SK-N-SH treated with all-trans-retinoic acid at 6 μM for 48 hours (cell line): ENCODE measurements at places on chromosomes 2 and 18.
A peak's percentile ranks its signal among the peaks of the same experiment; 100 is the strongest.

- ATAC-seq = peak; percentile 48; the same call in 1 of the 3 replicates
These were observed 180.2 kb downstream of the LTBP1 start for GRCh38 chr2:33126958-33127357.

DNA sequence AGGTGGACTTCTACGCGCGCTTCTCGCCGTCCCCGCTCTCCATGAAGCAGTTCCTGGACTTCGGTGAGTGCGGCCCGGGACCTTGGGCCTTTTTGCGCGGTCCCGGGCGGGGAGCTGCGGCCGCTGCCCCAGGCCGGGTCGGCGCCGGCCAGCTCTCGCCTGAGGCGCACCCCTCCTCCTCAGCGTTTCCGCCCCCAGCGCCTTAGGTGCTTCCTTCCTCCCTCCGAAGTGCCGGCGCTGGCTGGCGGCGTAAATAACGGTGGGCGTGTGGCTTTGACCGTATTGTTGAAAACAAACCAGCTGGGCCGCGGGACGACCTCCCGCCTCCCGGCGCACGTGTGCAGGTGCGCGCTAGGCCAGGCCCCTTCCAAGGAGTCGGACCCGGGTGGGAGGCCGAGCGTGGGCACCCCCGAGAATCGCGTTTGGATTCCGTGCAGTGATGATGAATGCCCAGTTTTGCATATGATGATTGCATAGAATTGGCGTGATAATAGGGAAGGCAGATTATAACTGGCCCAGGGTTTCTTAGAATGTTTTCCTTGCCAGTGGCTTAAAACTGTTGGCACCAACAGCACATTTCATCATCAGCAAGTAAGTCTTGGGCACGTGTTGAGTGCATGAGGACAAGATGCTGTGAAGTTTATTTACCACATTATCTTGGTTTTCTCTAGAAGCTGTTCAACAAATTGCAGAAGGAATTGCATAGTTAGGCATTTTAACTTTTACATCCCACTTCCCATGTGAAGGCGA, 569 bp downstream of the PDK1 start:
- ATAC-seq = peak; percentile 65

- no peak for ATAC-seq
These were observed 616.9 kb upstream of the SLC8A1 start for GRCh38 chr2:41068740-41069139.

DNA sequence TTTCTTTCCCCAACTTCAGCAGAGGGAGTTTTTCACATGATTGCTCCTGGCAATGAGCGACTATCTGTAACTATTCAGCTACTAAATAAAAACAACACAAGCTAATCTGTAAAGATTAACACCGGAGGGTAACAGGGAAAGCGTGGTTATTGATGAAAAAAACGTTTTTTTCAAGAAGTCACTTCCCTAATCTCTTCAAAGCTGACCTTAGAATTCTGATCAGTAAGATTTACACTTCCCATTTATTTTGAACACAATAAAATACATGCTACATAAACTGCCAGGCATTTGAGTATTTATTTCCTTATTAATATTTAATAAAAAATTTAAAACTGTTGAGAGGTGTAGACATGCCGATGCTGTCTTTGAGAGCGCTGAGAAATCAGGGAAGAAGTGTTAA, 207.4 kb upstream of the HDAC4 start:
- ATAC-seq = no peak

GRCh38 chr2:79638410-79638809, 125.6 kb downstream of the CTNNA2 start:
- no peak for ATAC-seq

DNA sequence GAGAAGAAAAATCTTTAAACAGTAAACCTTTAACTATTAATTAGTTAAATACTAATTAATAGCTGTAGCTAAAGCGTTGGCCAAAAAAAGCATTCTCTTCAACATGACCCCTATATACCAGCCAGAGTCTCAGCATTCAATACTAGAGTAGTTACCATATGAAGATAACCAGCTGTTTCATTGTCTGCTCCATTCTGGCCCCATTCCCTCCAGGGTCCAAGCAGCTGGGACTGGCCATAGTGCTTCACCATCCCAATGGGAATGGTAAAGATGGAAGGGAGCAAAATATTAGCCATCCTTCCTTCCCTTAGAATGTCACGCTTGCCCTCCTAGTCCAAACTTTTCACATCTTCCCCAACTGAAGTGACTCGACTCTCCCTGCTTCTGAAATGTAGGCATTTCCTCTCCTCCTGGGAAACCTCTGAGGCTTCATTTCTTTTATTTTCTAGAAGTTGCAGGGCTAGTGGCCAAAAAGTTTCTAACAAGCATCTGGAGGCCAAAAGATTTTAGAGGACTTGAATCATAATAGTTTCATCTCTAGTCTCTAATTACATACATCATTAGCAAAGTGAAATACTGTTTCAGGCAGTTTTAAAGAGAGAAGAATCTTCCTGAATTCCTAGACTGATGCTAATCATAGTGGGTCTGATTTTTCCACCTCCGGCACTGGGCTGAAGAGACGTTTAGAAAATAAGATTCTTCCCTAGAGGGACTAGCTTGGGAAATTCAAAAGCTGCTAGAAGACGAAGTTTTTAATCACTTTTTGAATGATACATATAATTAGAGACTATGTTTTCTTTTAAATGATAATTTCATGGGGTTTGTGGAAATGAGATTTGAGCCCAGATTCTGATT, 52.7 kb downstream of the CCDC68 start:
- ATAC-seq = no peak

GRCh38 chr18:50994031-50994430, 26.2 kb downstream of the ELAC1 start:
- ATAC-seq = no peak

- no peak for ATAC-seq
These were observed 4.3 kb downstream of the MZT2B start for GRCh38 chr2:130186391-130186790.

DNA sequence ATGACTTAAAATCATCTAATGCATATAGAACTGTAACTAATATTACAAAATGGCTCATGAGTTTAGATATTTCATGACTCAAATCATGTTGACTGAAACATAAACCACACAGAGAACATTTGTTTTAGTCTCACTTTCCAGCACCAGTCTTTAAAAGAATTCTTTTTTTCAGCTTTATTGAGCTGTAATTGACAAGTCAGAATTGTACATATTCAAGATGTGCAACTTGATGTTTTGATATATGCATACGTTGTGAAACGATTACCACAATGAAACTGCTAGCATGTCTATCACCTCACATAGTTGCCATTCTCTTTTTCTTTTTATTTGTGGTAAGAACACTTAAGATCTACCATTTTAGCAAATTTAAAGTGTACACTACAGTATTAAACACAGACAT, 25.0 kb upstream of the TMEM178A start:
- ATAC-seq = no peak

GRCh38 chr2:235762832-235763598, 269.2 kb downstream of the AGAP1 start:
- no peak for ATAC-seq

- ATAC-seq = no peak
These were observed 118.0 kb upstream of the TMEM200C start for GRCh38 chr18:6013171-6013810.

DNA sequence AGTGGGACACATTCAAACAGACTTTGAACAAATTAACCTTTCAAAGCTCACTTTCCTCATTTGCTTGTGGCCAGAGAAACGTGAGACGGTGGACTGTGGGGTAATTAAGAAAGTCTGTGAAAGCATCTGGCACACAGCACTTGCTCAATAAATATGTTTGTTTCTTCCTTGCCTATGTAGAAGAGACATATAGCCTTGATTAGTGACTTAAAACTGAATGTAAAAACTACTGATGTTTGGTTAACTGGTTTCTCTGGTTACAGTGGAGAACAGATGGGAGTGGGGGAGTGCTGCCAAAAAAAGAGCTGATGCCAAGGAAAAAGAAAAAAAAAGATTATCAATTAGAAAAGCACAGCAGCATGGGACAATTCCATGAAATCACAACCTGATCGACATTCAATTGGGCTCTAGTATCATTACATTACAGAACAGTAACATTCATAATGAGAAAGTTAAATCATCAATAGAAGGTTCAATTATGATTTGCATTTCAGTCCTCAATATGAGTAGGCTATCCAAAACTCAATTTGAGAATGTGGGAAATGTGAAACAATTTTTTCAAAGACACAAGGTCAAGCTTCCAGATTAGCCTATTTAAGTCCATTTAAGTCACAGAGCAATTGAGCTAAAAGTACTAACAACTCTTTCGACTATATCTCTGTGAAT, 14.7 kb downstream of the CUL3 start:
- ATAC-seq = peak; percentile 53; the same call in 2 of the 3 replicates

DNA sequence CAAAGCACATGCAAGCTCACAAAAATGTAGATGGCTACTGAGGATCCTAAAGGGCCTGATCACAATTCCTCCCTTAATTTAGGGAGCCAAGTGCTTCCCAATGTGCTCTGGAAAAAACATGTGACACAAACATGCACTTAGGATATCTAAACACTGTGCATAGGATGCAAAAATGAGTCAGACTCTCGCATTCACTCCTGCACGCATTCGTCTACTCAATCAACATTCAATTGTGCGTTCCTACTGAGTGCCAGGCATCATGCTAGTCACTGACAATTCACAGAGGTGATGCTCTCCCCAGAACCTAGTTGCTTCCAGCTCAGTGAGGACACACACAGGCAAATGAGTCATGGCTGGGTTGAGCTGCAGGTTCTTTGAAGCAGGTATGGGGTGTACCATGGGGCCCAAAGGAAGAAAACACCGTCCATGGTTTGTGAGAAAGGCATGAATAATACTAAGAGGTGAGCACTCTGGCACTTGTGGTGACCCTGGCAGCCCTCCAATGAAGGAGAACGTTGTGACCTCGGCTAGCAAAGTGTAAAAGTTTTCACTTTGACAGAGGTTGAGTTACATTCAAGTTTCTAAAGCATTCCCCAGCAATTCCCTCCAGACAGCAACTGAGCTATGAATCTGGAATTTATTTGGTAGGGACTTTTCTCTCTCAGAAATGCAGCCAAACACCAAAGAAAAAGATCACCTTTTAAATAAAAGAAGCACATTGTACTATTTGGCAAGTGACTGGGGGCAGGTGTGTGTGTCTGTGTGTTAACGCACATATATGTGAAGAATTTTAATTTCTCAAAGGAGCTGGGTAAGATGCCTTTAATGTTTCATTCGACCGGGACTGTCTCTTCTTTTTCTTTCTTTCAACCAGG, 173.3 kb downstream of the ALPK2 start:
- ATAC-seq = no peak

- no peak for ATAC-seq
These were observed 263.1 kb upstream of the GYPC start for GRCh38 chr2:126392889-126393288.

- no peak for ATAC-seq
These were observed 120.7 kb downstream of the PLA2R1 start for GRCh38 chr2:159941729-159942128.

DNA sequence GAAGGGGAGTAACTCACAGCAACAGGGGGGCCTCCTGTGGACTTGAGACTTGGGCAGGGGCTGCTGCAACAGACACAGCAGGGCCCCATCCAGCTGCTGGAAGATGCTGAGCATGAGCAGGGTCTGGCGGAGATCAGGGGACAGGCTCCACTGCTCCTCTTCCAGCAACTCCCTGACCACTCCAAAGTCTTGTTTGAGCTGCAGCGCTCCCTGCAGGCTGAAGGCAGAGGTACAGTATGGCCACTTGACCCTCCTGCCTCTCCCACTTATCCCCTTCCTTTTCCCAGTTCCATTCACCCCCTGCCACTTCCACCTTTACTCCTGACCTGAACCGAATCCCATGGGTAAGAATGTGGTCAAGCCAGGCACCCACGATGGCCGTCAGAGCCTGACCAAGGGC, 2.4 kb upstream of the MRPL53 start:
- ATAC-seq = no peak

- ATAC-seq = no peak
These were observed 437.2 kb upstream of the SYT4 start for GRCh38 chr18:43714343-43715010.

DNA sequence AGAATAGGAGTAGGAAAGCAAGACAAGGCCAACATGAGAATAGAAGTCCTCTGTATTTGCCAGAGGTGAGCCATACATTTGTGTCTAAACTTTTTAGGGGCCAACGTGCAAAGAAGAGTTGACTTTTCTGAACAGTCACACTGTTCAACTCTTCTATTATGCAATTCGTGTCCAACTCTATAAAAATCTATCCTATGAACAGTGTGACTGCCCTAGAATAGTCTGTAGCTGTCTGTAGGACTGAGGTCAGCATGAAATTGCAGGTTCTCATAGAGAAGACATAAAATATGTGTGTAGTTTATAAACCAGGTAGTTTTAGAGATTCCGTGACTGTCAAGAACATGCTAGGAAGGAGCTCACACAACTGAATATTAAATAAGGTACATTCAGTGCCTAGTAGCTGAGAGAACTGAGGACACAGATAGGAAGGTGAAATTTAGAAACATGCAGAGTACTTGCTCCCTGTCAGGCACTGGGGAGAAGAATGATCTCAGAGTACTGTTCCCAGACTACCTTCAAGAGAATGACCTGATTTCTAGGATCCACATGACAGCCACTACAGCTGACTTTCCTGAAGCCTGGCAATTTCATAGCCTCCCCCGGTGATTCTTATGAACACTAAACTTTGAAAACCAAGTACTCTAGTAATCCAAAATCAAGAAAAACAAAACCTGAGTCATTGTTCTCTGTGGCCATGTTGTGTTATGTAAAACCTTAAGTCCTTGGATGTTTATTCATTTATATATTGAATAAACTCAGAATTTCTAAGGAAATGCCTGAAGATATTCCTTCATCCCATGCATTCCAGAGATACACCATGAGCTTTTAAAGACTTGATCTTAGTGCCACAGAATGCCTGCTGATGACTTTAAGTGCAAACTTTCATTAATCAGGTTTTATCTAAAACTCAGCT, 201.5 kb upstream of the BOD1L2 start:
- no peak for ATAC-seq

GRCh38 chr2:136393514-136393913, 275.6 kb upstream of the CXCR4 start:
- ATAC-seq = no peak

DNA sequence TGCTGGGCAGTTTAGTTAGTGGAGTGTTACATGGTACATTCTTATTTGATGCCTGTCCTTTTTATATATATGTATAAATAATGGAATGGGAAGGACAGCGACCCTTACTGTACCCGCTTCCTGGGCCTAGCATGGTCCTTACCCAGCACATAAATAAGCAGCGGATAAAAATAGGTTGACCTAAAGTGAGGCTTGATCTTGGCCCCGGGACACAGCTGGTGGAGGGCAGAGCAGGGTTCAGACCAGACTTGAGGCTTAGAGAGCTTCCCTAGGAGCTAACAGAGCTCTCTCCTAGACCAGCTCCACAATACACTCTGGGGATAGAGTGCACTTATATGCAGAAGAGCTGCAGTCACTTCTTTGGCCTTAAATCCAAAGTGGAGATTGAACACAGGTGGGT, 46.9 kb upstream of the RPL31 start:
- no peak for ATAC-seq
